ENCODE measurements at places on chromosomes 6 and 20. TPM values are rescaled to one million over a fixed set of nuclear protein-coding genes. Genes with fewer than 3 reads are reported as not detected.

- no peak for ATAC-seq
- H3K4me1 ChIP-seq: no peaks in the 10 kb centered on the region
- H3K27me3 ChIP-seq: peaks cover 8% of the 10 kb centered on the region
- no peak overlapping the region for H3K4me3 ChIP-seq
Observed at GRCh38 chr20:24382331-24382730, 87.1 kb upstream of the SYNDIG1 start.

DNA sequence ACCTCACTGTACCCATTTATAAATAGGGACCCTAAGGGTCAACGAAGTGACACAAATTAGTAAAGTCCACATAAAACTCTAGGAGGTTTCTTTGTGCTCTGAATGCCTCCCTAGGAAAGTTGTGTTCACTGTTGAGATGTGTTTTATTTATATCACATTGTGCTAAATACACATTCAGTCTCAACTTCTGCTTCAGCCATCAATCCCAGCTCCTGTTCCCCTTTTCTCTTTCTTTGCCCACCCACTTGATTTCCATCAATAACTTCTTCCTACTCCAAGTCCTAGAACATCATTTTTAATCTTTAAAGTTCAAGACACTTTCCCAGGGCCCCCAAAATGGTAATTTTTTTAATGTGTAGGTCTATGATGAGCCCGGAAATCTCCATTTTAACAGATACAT, 208.3 kb upstream of the RAB32 start:
- H3K4me3 ChIP-seq: no peak overlapping the region
- no peaks in the 10 kb centered on the region for H3K27me3 ChIP-seq
- ATAC-seq: no peak
- H3K4me1 ChIP-seq: no peaks in the 10 kb centered on the region
- H3K36me3 ChIP-seq: no peaks in the 10 kb centered on the region

CCND3 gene
- total RNA-seq: 153 TPM

DNA sequence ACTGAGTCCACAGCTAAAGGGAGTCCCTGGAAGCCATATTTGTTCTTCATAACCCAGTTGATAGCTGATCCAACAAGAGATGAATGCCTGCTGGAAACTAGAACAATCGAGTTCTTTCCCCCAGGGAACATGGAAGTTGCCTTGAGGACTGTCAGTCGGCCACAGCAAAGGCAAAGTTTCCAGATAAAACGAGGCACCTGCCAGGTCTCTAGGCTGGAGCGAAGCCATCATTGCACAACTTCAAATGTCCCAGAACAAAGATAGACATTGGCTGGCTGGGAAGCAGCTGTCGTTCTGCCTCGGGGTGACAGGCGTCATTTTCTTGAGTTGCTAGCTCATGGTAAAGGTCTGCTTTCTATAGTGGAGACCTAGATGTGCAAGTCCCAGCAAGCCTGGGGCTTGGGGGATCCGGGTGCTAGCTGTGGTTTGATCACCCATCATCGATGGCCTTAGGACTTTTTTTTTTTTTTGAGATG, 184.4 kb upstream of the ZNF217 start:
- no peaks in the 10 kb centered on the region for H3K36me3 ChIP-seq
- H3K27ac ChIP-seq: no peak overlapping the region
- H3K4me3 ChIP-seq: no peak overlapping the region
